NCI-H2171 (cell line): ENCODE measurements at places on chromosomes 11 and 22.
A peak's percentile ranks its signal among the peaks of the same experiment; 100 is the strongest.

- no peak for DNase-seq
These were observed 25.1 kb downstream of the NPAT start for GRCh38 chr11:108197351-108197750.

GRCh38 chr11:12187399-12187798 lies 77.0 kb downstream of the MICAL2 start:
- no peak for DNase-seq

DNA sequence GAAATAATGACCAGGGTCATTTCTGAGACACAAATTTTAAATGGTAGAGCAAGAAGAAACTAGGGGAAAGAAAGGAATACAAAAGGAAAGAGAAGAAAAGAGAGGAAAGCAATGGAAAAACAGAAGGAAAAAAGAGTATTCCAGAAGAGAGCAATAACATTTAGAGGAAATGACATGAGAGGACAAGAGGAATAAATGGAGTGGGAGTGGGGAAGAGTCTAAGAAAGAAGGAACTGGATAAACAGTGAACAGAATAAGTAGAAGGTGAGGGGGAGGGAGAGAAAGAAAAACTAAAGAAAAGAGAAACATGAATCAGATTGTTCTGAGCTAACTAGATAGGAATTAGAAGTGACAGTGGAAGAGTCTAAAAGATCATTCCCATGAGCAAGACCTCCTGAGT lies 28.4 kb downstream of the PRDM10 start:
- DNase-seq: no peak

DNA sequence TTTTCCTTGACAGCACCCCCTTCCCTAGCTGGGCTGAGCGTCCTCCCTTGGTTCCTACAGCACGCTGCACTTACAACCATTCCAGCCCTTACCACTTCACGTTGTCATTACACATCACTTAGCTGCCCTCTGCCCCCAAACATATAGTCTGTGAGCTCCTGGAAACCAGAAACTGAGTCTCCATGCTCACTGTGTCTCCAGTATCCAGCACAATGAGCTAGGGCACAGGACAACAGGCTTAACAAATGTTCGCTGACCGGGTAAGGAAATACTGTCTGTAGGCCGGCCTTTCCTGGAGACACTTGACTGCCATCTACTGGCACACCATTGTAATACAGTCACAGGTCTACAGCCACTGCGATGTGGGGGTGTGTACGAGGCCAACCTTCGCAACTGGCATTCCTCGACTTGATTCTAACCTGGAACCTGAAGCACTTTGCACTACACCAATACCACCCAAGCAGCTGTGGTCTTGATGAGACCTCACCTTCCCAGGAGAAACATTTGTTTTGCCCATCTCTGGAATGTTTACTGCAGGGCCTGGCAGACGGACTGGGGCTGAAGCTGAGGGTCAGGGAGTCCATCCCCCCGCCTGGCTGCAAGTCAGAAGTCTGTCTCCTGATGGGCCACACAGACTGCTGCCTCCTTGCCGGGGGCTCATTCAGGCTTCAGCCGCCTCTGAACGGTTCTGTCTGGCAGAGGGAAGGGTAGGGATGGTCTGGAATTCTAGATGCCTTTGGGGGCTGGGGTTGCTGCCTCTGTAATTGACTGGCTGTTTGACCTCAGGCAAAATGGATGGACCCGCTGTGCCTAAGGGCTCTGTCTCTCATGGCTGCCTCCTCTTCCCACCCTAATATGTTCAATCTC lies 72.0 kb downstream of the SYN3 start:
- no peak for DNase-seq

GRCh38 chr11:110056956-110057355 lies 36.2 kb upstream of the ZC3H12C start:
- no peak for DNase-seq

DNA sequence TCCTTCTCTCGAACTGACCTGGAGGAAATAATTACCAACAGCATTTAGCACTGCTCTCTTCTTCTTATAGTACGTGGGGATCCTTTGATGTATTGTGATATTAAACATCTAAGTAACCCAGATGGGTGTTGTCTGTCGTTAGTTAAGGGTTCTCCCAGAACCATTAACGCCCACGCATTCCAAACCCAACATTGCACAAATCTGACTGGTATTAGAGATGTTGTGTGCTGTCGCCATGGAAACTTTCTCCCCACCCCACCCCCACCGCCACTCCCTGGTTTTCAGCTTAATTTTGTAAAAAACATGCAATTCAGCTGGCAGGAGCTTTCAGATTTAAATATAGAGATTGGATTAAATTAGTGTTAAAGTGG lies 1495.2 kb downstream of the TBC1D22A start:
- no peak for DNase-seq

DNA sequence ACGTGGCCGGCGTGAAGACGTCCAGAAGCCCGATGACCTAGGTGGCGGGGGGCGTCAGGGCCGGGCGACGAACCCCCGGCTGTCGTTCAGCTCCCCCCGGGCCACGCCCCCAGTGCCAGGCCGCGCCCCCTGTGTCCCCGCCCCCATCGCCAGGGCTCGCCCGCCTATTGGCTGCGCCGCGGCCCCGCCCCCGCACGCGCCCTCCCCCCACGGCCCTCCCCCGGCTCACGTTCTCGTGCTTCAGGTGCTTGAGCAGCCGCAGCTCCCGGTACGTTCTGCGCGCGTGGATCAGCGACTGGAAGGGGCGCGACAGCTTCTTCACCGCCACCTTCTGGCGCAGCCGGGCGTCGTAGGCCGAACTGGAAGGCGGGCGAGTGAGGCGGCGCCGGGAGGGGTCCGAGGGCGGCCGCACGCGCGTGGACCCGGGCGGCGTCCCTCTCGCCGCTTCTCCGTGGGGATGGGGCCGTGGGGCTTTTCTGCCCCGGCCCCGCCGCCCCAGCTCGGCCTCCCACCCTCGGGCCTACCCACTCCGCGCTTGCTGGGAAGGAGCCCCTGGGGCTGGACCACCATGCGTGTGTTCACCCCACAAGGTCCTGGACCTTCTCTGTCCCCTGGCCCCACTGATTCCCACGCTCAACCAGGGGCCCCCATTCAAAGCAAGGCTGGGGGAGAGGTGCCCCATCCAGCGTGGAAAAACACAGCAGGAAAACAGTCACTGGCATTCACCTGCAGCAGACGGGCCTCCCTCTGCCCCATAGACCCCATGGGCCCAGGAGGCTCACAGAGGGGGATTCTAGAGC lies 2.4 kb downstream of the MAPK11 start:
- no peak for DNase-seq

DNA sequence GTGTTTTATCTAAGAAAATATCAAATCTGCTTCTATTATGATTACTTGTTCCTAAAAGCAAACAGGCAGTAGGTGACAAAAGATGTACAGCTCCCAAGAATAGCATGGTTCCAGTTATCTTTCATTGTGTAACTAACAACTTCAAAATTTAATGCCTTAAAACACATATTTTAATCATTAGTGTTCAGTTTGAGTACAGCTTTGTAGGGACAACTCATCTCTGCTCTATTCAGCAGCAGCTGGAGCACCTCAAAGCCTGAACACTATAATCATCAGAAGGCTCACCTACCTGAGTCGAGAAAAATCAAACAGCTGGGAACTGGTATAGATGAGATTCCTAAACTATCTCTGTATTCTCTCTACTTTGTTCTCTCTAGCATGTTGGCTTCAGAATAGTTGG lies 24.3 kb upstream of the OR5B12 start:
- no peak for DNase-seq

DNA sequence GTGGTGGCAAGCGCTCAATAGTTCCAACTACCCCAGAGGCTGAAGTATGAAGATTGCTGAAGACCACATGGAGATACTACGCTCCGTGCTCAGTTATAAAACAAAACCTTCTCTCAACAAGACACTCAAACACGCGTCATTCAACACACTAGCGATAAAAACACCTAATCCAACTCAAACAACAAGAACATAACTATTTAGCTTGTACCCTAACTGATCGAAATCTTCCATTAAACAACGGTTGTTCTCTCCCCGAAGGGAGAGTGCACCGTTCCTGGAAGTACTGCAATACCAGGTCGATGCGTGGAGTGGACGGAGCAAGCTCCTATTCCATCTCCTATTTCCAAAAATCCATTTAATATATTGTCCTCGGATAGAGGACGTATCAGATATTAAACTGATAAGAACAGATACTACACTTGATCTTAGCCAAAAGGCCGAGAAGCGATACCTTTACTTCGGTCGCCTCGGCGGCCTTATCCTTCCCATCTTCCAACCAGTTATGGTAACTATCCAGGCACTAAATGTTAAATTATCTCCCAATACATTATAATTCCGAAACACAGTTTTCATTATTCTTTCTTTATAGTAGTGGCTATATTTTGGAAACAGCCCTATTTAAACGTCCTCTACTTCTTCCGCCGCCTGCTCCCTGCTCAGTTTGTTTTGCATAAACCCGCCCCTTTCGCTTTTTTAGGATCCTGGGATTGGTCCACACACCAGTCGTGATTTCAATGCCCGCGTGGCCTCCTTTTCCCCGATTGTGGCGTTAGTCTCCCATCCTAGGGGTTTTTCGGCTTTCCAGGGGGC lies 2.2 kb upstream of the WDR74 start:
- peak; percentile 90 for DNase-seq

GRCh38 chr11:130740819-130741218 lies 175.5 kb downstream of the SNX19 start:
- DNase-seq: no peak

DNA sequence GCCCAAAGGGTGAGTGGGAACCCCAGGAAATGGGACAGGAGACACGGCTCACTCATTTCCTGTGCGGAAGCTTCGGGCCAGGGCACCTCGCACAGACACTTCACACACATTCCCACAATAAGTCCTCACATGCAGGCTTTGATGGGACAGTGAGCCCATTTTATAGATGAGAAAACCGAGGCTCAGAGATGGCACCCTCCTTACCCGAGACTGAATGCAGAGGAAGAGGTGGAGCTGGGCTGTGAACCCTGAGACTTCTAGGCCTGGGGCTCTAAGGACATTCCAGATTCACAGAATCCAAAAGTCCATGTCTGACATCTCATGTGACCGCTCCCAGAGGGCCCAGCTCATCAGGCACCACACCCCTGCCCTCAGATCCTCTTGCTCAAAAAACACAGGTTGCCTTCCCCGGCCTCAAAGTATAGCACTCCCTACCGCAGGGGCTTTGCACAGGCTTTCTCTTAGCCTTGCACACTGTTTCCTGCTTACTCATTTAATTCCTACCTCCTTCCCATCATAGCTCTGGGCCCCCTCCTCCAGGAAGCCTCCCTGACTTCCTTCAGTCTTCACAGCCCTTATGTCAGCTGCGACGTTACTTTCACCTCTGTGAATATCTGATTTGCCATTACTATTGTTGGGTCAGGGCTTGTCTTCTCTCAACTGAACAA lies 57.1 kb upstream of the TCF20 start:
- no peak for DNase-seq

DNA sequence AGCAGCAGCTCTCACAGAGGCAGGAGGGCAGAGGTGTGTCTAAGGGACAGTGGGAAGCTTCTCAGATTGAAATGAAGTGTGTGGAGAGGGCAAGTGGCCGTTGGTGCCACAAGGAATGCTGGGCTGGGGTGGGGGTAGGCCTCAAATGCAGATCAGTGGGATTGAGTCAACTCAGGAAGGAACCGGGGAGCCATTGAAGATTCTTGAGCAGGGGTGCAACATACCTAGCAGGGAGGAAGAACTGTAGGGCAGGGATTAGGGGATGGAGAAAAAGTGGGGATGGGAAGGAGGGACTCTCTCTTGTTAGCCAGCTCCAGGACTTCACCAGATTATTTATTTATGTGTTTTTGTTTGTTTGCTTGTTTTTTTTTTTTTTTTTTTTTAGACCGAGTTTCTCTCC lies 2.9 kb upstream of the SEC14L2 start:
- DNase-seq: no peak

GRCh38 chr11:124745835-124746620 lies 6.0 kb downstream of the VSIG2 start:
- DNase-seq: peak; percentile 16

GRCh38 chr11:105918039-105918438 lies 104.0 kb downstream of the MSANTD4 start:
- DNase-seq: no peak

DNA sequence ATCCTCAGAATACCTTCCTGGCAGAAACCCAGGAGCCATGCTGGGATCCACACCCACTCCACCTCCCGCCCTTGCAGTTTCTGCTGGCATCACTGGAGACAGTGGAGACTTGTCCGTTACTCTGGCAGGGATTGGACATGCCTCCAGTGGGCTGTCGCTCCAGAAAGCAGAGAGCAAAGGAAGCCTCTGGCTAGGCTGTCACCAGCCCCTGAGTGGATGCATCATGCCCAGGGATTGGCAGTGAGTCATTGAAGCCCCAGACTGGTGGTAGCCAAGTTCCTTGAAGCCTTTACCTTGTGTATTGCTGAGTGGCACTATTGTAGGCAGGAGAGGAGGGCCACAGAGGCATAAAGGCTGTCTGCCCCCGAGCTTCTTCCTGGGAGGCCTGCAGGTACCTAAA lies 34.8 kb upstream of the E2F8 start:
- no peak for DNase-seq

DNA sequence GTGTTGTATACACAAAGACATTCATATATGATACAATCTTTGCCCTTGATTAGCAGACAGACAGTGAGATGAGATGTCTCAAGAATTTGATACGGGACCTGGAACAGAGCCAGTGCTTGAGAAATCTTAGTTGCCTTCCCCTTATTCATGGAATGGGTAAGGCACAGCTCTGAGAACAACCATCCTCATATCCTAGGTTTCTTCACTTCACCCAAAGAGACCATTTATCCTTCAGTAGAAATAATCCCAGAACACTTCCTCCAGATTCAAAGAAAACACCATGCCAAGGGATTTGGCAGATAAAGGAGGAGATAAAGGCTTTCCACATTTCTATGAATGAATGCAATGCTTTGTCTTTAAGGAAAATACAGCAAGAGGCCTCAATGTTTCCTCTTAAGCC lies 8.8 kb upstream of the IZUMO1R start:
- DNase-seq: no peak

DNA sequence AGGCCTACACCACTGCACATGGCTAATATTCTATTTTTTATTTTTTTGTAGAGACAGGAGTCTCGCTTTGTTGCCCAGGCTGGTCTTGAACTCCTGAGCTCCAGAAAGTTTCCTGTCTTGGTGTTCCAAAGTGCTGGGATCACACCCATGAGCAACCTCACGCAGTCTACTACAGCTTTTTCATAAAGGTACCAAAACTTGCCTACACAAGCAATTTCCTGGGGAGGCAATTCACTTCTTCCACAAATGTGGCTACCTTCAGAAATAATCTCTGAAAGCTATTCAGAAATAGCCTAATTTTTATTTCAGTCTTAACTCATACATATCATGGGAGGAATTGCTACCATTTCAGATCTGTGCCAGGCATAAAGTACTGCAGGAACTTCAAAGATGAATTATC lies 11.4 kb downstream of the SLC35F2 start:
- DNase-seq: no peak

DNA sequence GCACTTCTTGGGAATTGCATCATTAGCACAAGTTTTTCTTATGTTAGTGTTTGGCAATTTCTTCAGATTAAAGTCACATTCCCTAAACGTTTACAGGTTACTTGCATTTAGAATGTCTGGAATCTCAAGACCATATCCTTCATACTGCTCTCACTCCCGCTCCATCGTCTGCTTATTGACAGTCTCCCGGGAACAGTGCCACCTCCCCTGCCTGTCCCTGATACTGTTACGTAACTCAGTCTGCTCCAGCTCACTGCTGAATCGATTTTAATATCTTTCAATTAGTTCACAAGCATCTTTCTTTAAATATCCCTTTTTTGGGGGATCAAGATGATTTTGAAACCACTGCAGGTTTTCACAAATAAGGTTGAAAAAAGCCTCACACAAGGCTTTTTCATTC lies 48.2 kb downstream of the GLYATL2 start:
- DNase-seq: no peak
